ENCODE measurements at places on chromosomes 3 and 15.

DNA sequence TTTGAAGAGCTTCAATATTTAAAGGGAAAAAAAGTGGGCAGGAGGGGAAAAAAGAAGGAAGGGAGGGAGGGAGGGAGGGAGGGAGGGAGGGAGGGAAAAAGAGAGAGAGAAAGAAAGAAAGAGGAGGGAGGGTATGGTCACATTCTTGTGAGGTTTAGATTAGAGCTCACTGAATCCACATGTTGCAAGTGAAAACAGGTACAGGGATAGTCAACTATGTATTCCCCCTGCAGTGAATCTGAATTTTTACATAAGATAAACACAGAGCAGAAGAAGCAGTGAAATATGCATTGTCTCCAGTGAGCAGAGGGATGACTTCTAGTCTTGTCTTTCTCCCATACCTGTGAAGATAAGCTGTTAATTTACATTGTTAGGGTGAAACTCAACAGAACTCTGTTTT is 84.0 kb downstream of the IFT80 start:
- DNase-seq = no peak

DNA sequence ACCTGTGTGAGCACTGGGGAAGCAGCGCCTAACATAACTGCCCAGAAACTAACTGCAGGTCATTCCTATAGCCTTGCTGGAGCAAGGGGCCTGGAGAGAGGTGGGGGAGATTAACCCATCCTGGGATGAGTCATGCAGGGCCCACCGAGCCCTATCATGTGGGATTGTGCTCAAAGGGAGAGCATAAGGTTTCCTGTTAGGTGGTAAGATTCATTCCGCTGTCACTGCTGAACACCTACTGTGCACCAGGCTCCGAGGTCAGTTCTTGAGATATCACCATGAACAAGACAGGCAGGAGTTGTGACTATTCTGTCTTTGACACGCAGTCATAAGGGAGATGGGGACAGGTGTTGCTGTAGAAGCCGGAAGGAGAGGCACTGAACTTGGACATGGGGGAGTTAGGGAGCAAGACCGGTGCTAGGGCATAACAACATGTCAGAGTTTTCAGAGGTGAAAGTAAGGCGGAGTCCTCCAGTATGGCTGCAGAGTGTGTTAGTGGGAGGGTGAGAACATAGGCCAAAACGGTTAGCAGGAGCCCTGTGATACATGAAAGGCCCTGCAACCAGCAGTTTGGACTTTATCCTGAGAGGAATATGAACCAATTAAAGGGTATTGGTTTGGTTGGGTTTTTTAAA is 2.4 kb downstream of the SLC25A38 start:
- no peak for DNase-seq

- DNase-seq = no peak
Observed at GRCh38 chr15:25708391-25708790, 154.7 kb downstream of the ATP10A start.

DNA sequence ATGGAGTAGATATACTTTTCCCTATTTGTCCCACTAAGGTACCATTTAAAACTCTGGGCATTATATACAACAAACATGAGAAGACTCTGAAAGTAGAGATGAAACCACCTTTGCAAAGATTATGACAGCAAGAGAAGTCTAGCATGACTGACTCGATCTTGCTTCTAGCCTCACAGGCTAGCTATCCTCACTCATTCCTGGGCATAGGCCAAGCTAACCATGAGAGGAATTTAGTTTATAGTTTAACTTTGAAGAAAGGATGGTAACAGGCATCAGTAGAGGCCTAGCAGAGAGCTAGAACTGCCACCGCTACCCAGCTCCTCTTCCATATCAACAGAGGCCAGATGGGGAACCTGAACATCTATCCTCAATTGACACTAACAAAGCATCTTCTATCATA is 63.5 kb upstream of the FSIP1 start:
- DNase-seq = no peak

- DNase-seq = no peak
Observed at GRCh38 chr15:89958107-89958805, 42.9 kb upstream of the ZNF710 start.

DNA sequence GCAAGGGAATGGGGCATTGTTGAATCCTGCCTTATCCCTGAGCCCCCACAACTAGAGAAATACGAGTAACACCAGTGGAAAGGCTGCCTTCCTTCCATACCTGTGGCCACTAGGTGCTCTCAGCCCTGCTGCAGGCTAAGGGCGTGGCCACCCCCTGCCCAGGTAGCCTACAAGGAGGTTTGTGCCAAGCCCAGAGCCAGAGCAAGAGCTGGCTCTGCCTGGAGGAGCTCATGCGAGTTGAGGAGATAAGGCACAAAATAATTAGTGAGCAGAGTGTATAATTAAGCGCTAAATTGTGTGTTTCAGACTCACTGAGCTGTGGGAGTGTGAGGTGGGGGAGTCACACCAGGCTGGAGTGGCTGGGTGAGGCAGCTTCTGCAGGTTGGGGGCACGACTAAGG is 49.2 kb downstream of the TPRA1 start:
- no peak for DNase-seq

DNA sequence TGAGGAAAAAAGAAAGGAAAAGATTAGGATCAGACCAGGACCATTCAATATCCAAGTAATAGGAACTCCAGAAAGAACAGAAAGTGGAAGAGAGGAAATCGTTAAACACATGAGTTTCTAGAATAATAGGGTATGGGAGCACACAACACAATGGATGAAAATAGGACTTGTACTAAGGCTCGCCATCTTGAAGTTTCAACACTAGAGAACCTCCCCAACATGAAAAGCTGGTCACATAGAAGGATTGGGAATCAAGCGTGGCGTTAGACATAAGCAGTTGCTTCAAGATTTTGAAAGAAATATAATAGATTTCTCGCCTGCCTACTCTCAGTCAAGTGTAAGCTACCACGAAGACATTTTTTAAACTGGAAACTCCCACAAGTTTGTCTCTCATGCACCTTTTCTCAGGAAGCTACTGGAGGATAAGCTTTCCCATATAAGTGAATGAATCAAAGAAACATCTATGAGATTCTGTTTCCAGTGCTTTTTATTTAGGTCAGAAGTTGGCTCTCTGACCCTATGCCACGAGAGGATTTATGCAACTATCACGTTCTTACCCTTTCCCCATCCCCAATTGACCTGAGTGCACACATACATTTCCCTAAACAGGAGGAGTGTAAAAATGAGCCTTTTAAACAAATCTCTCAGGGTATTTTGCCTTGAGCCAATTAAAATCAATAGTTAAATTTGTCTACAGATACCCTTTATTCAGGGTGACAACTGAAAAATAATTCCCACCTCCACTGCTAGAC is 45.2 kb downstream of the GHSR start:
- DNase-seq = no peak

GRCh38 chr3:47512416-47513124 is 942 bp downstream of the ELP6 start:
- DNase-seq = peak; percentile 14

DNA sequence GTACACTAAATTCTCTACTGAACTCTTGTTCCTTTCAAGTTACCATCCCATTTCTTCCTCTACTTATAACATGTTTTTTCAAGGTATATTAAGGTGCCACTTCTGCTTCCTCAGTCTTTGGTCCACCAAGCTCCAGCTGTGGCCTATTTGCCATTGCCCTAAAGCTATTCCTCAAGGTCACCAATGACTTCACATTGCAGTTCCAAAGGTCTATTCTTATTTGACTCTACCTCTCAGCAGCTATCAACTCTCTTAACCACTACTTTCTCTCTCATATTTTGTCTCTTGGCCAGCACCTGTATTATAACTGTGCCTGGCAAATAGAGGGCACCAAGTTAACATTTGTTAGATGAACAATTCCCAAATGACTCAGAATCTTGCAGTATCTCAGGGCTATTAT is 354.7 kb downstream of the PLCL2 start:
- DNase-seq = no peak

DNA sequence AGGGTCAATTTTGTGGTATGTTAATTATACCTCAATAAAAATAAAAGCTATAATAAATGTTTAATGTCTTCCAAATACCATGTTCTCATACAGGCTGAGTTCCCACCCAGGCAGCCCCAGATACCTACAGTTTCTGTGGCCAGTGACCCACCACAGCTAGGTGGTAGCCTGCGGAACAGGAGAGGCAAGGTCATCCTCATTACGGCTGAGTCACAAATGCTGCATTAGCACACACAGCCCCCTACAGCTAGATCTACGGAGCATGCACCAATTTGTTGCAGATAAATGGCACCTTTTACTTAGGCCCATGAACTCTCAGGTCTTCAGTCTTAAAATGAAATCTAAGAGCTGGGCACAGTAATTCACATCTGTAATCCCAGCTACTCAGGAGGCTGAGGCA is 5.1 kb downstream of the SPATA12 start:
- no peak for DNase-seq

GRCh38 chr3:145820170-145820569 is 340.8 kb downstream of the PLOD2 start:
- no peak for DNase-seq

- no peak for DNase-seq
Observed at GRCh38 chr3:149990423-149990948, 19.8 kb upstream of the PFN2 start.

GRCh38 chr3:51390246-51391074 is 625 bp upstream of the RBM15B start:
- DNase-seq = no peak

DNA sequence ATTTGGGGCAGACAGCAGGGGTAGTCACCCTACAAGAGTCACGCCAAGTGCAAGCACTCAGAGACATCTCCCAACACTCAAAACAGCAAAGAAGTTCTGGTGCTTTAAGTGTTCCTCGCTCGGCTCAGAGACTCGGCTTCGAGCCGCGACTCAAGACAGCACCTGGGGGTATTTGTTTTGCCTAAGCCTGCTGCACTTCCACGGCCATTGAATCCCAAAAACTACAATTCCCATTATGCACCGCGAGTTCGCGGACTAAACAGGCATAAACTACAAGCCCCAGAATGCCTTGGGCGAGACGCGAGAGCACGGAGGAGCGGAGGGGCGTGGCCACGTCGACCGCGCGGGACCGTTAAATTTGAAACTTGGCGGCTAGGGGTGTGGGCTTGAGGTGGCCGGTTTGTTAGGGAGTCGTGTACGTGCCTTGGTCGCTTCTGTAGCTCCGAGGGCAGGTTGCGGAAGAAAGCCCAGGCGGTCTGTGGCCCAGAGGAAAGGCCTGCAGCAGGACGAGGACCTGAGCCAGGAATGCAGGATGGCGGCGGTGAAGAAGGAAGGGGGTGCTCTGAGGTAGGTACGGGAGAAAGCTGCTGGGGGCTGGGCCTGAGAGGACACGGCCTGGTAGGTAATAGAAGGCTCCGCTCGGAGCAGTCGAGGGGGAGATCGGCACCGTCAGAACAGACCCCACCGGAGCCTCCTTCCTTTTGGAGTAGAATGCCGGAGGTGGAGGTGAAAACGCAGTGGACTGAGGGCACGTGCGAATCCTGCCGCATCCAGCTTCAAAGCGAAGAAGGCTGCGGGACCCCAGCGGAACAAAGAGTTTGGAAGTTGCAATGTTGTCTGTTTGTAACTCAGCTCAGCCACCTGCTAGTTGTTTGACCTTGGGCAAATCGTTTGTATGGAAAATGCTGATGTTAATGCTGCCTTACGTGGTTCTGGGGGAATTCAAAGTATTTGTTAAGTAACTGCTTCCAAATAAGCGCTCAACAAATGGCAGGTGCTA is at the start of gene BUB1B:
TSS of gene BUB1B (plus strand) at position 381 of the 1,000 bp plus-strand sequence. CDS start at position 533, 152 bp downstream.
- DNase-seq = peak; percentile 95

DNA sequence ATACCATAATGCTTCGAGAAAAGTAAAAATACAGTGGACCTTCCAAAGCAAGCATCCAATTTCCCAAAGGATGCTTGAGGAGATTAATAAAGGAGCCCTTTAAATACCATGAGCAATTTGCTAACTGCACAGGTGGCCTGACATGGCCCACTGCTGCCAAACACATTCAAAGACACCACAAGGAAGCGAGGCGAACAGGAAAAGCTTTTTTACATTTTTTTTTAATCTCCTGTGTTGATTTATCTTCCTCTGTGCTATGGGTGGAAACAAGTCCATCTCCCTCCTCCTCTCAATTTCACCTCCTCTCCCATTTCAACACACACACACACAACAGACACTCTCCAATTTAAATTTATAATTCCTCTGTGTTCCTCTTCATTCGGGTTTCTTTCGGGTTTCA is 243.4 kb downstream of the IGSF11 start:
- DNase-seq = peak; percentile 3

DNA sequence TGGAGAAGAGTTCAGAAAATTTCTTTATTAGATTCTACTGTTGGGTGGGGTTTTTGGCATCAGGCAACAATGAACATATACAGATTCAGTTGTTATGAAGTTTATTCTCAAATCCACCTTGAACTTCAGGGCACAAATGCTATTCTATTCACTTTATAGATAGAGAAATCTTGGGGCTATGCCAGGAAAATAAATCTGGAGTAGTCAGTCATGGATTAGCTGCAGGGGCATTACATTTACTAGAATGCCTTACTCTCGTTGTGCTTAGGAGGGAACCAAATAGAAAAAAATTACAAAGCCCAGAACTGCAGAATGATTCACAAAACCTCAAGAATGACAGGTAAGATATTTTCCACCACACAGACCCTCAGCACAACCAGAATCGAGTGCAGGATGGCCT is 216.7 kb downstream of the CDIN1 start:
- no peak for DNase-seq

Measured in Jurkat, Clone E6-1 (cell line).